DMS79 (cell line): ENCODE measurements at places on chromosomes 12 and 14.

DNA sequence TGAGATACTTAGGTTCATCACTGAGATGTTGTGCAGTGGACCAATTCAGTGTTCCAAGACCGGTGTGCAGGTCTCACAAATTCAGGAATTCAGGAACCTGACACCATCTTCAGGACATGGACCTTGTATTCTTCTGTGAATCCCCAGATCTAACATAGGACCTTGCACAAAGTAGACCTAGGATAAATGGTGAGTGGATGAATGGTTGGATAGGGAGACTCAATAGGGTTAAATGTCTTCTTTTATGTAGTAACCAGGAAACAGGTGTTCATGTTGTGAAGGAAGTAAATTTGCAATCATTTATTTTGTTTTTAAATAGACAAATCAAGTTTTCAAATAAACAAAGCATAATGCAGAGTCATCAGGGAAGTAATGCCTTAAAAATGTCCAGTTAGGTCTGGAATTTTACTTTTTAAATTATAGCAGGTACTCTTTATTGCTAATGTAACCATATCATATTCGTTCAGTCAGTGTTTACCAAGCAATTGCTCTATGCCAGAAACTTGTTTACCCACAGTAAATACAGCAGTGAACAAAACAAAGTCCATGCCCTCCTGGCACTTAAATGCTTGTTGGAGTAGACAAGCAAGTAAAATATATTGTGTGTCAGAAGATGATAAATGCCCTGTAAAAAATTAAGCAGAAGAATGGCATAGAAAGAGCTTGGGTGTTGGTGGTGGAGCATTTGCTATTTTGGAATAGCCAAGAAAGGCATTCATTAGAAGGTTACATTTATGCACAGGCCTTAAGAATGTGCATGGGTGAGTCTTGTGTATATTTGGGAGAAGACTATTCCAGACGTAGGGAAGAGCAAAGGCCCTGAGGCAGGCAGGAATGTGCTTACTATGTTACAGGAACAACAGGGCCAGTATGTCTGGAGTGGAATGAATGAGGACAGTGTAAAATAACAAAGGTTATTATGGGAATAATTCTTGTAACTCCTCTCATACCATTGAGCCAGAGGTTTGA is 26.3 kb downstream of the RXYLT1 start:
- DNase-seq, result peak; percentile 67

GRCh38 chr14:38611928-38612327 is 356.0 kb upstream of the CLEC14A start:
- DNase-seq, result no peak

GRCh38 chr12:77437206-77437605 is 371.8 kb upstream of the E2F7 start:
- DNase-seq, result no peak

GRCh38 chr12:108349278-108349688 is 10.2 kb upstream of the CMKLR1 start:
- no peak for DNase-seq

GRCh38 chr12:83161456-83161855 is 474.8 kb downstream of the TMTC2 start:
- DNase-seq, result no peak

DNA sequence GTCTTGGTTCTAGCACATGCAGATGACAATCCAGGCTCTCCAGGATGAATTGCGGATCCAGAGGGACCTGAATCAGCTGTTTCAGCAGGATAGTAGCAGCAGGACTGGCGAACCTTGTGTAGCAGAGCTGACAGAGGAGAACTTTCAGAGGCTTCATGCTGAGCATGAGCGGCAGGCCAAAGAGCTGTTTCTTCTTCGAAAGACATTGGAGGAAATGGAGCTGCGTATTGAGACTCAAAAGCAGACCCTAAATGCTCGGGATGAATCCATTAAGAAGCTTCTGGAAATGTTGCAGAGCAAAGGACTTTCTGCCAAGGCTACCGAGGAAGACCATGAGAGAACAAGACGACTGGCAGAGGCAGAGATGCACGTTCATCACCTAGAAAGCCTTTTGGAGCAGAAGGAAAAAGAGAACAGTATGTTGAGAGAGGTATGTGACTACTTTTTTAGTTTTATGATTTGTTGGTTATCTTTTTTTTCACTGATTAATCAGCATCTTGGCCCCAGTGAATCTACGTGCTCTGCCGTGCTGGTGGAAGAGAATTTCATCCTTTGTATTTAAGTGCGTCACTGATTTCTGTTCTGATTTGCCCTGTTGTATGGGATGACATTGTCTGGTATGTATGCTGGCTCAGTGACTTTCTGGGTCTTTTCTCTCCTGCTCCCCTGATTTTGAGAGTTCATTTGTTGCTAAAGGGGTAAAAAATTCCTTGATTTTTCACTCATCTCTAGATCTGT is 92.3 kb downstream of the ERC1 start:
- no peak for DNase-seq

GRCh38 chr12:67621112-67621511 is 27.4 kb upstream of the DYRK2 start:
- DNase-seq, result no peak
